Ascending aorta (tissue), 2 donors: ENCODE measurements at places on chromosomes 2 and 18. TPM values are rescaled to one million over a fixed set of nuclear protein-coding genes. Genes with fewer than 3 reads are reported as not detected.

DNA sequence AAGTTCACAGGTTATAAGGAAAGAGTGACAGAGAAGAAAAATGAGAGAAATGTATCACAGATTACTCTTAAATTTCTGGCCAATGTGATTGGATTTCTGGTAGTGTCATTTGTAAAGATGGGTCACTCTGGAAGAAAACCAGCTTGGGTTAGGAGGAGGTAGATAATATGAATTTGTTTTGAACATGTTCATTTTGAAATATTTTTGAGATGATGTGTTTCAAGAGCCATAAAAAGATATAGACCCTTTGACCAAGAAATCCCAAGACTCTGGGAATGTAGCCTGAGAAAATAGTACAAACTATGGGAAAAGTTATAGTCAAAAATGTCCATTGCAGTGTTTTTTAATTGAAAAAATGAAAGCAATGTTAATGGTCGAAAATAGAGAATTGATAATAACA is 70.7 kb downstream of the CALCRL start:
- H3K27me3 ChIP-seq: no peaks in the 10 kb centered on the region
- H3K4me1 ChIP-seq: no peaks in the 10 kb centered on the region
- DNase-seq: no peak
- H3K36me3 ChIP-seq: no peaks in the 10 kb centered on the region
- no peak overlapping the region for H3K4me3 ChIP-seq

- no peaks in the 10 kb centered on the region for H3K4me1 ChIP-seq
- no peaks in the 10 kb centered on the region for H3K27me3 ChIP-seq
- no peak overlapping the region for H3K4me3 ChIP-seq
- H3K36me3 ChIP-seq: no peaks in the 10 kb centered on the region
Measured at GRCh38 chr2:55478610-55479304, 40.8 kb upstream of the CFAP36 start.

DNA sequence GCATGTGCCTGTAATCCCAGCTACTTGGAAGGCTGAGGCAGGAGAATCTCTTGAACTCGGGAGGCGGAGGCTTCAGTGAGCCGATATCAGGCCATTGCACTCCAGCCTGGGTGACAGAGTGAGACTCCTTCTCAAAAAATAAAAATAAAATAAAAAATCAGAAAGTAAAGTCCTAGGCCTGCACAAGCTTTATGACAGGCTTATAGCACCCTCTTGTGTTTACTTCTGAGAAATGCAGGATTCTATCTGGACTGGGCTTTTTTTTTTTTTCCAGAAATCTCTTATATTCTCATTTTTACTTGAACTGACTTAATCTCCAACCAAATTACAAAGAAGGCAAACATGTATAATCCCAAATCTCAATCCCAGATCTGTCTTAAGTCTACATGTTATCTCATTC is 26.1 kb upstream of the REG3G start:
- H3K4me3 ChIP-seq: no peak overlapping the region
- H3K36me3 ChIP-seq: no peaks in the 10 kb centered on the region
- H3K4me1 ChIP-seq: no peaks in the 10 kb centered on the region

DNA sequence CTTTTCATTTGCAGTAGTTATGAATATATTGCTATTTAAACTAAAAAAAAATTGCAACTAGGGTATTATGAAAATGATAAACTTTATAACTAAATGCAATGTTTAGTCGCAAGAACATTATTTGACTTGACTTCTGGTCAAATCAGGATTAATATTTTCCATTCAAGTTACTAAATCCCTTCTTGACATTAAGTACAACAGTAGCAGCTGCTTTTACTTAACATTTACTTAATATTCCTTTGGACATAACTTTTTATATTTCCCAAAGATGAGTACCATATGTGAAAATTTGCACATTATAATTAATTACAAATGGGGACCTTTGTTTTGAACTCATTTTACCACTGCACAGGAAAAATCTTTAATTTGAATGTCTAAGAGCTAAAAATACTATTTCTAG is 74.0 kb downstream of the PMS1 start:
- no peak for DNase-seq
- no peak overlapping the region for H3K27ac ChIP-seq
- no peaks in the 10 kb centered on the region for H3K4me1 ChIP-seq
- no peaks in the 10 kb centered on the region for H3K27me3 ChIP-seq
- no peaks in the 10 kb centered on the region for H3K36me3 ChIP-seq

DNA sequence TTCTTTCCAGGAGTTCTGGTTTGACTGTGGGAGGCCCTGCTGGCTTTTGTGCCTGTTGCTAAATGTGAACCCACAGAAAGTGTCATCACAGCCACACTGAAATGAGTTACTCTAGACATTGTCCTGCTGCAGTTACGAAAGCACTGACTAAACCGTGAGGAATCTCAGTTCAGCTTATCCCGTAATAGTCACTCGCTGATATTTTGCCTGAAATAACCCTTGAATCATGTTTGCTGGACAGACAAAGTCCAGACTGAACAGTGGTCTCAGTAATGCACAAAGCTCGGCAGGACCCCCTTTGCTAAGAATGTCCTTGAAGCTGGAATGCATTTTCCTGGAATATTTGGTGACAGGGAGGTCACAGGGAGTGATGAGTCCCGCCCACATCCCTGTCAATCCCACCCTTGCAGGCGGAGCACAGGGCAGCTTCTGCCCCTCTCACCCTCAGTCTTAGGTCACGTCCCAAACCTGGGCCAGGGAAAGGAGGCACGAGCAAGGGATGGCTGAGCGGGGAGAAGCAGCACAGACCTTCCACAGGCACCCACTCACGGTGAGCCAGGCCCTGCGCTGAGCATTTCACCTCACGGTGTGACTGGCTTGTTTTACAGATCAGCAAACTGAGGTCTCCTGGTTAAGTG is 53.4 kb downstream of the ADI1 start:
- no peaks in the 10 kb centered on the region for H3K27me3 ChIP-seq
- H3K27ac ChIP-seq: peak overlapping the region; percentile 90
- peaks cover 25% of the 10 kb centered on the region for H3K4me1 ChIP-seq

DNA sequence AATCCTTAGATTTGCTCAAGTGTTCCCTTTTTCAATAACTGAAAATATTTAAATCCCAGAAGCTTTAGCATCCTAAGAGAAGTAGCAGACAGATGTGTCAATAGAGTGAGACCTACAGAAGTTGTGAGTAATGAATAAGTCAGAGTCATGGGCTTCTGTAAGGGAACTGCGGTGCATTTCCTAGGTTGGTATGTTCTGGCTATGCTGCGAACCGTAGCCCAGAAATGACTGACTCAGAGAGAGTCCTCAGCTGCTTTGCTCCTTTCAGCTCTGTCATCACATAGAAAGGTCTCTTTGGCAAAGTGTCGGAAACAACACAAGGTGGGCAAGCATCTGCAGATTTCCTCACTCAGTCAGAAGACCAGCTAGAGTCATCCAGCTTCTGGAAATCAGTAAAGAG is 297.1 kb downstream of the ARHGAP15 start:
- no peak overlapping the region for H3K27ac ChIP-seq
- no peaks in the 10 kb centered on the region for H3K4me1 ChIP-seq
- H3K36me3 ChIP-seq: no peaks in the 10 kb centered on the region
- no peak overlapping the region for H3K4me3 ChIP-seq

- no peaks in the 10 kb centered on the region for H3K27me3 ChIP-seq
- no peak overlapping the region for H3K4me3 ChIP-seq
- H3K27ac ChIP-seq: no peak overlapping the region
- no peaks in the 10 kb centered on the region for H3K36me3 ChIP-seq
- no peaks in the 10 kb centered on the region for H3K4me1 ChIP-seq
Measured at GRCh38 chr2:66733364-66733999, 298.6 kb downstream of the MEIS1 start.

DNA sequence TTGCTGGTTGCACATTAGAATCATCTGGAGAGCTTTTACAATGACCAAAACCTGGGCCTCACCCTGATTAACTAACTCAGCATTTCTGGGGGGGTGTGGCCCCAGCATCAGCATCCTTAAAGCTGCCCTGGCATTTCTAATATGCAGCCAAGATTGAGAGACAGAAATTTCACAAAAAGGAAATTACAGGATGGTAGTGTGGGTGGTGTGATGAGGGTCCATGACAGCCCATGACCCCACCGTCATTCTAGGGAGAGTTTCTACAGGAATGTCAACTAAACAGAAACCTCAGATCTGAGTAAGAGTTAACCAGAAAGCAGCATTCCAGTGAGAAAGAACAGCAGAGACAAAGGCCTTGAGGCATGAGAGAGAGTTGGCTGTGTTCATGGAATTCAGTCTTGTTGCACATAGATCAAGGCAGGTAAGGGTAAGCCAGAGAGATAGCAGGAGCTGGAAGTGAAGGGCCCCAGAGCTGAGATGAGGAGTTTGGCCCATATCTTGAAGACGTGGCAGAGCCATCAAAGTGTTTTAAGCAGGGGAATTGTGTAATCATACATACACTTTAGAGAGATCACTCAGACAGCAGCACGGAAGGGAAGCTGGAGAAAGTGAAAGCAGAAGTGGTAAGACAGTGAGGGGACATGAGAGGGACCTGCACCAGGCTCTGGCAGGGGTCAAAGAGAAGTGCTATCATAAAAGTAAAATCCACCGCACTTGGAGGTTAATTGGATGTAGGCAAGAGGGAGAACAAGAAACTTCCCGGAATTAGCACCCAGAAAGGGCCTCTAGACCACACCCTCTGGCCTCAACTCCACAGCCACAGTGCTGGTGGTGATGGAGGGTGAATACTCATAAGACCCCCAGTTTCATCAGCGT is 7.8 kb upstream of the TRABD2A start:
- peak overlapping the region; percentile 44 for H3K27ac ChIP-seq
- H3K4me1 ChIP-seq: no peaks in the 10 kb centered on the region
- no peaks in the 10 kb centered on the region for H3K36me3 ChIP-seq
- H3K27me3 ChIP-seq: no peaks in the 10 kb centered on the region
- DNase-seq: peak; percentile 68
- H3K4me3 ChIP-seq: peak overlapping the region; percentile 36

DNA sequence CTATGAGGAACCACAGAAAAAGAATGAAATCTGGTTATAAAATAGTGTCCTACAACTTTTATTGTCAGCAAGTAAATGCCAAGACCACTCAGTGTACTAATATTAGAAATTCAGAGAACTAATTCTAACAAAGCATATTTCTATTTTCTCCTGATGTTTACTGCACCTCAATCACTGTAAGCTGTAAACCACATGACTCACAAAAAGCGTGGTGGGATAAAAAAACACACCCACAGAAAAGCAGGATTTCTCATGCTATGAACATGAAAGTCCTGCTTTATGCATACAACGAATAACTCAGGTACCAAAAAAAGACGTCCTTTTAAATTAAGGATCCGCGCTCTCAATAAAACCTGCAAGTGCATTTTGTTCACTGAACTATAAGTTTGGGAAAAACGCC is 797 bp downstream of the TXNL4A start:
- H3K4me1 ChIP-seq: peaks cover 8% of the 10 kb centered on the region
- peak overlapping the region; percentile 85 for H3K4me3 ChIP-seq
- no peak for DNase-seq
- H3K36me3 ChIP-seq: peaks cover 8% of the 10 kb centered on the region

DNA sequence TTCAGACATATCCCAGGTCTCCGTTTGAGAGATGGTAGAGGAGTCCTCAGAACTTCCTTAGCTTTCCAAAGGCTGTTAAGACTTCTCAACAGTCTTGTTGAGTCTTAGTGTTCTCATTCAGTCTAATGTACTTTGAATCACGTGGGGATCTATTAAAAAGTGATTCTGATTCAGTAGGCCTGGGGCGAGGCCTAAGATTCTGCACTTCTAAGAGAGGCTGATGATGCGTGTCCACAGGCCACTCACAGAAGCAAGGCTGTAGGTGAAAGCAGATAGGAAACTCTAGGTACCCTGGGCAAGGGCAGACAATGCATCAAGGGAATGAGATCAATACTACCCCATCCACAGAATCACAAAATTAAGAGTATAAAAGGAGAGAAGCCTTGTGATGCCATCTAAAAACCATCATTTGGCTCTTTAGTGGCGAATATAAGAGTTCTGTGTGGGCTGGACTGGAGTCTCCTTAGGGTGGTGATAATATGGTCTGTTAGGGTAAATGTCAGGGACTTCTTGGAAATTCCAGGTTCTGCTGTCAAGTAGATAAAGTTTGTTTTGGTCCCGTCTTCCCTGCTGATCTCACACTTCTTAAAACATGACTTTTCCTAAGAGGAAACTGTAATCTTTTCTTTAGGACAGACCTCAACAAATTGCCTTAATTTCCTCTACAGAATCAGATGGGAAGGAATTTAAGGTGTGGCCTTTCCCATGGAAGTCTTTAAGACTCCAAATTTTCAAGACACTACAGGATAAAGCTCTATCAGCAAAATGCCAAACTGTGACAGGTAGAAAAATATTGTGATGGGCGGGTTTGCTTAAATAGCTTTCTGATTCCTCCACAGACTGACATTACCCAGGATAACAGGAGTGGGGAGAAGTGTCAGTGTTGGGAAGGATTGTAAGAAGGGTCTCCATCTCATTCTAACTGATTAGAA is 45.7 kb upstream of the NEMP2 start:
- no peaks in the 10 kb centered on the region for H3K36me3 ChIP-seq
- H3K27me3 ChIP-seq: no peaks in the 10 kb centered on the region
- peaks cover 8% of the 10 kb centered on the region for H3K4me1 ChIP-seq
- no peak overlapping the region for H3K4me3 ChIP-seq
- DNase-seq: no peak

DNA sequence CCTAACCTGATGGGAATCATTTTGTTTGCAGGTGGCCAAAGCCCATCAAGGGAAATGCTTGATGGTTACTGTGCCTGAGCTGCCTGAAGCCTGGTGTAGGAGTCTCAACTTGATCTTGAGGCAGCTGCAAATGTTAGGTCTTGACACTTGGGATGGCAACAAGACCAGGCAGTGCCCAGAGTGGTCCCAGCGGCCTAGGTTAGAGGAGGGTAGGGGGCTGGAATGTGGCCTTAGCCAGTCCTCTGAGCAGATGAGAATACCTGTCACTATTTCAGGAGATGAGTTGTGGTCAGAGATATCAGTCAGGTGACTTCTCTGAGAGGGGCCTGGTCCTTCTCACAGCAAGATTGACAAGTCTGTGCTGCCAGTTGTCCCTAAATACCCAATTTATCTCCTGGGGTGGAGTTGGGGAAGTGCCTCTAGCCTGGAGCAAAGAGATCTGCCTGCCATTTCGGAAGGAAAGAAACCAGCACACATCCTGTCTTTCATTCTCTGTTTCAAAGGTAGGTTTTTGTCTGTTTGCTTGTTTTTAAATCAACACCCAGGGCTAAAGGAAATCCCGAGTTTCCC is 13.4 kb downstream of the SPTBN1 start:
- H3K4me1 ChIP-seq: peaks cover 38% of the 10 kb centered on the region
- H3K36me3 ChIP-seq: no peaks in the 10 kb centered on the region
- H3K27ac ChIP-seq: peak overlapping the region; percentile 47
- DNase-seq: no peak
- H3K4me3 ChIP-seq: no peak overlapping the region
- H3K27me3 ChIP-seq: no peaks in the 10 kb centered on the region

GNLY gene
- total RNA-seq: not detected

RTP5 gene
- total RNA-seq: not detected

DYSF gene
- total RNA-seq: 58.3 TPM

ASXL3 gene
- 6.6 TPM for total RNA-seq

SMYD1 gene
- not detected for total RNA-seq

FBLN7 gene
- 0.43 TPM for total RNA-seq

CD302 gene
- 30.9 TPM for total RNA-seq

CHRND gene
- not detected for total RNA-seq

NAT8 gene
- not detected for total RNA-seq
